ENCODE measurements at places on chromosomes 5 and 9.
A peak's percentile ranks its signal among the peaks of the same experiment; 100 is the strongest.

DNA sequence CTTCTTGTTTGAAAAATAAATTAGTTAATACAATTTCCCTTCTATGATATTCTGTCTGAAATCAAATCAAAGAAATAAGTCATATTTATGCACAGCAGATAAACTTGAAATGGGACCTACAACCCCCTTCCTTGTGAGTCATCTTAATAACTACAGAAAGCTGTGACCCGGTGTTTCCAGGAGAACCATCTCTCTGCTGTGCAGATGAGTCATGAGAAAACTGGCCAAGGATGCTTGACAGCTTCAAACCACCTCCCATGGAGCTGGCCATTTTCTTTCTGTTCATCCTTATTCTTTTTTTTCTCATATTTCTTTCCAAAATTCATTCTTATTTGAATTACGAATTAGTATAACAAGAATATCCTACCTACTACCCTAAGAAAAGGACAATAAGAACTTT is 43.4 kb upstream of the NR4A3 start:
- DNase-seq = peak; percentile 11

DNA sequence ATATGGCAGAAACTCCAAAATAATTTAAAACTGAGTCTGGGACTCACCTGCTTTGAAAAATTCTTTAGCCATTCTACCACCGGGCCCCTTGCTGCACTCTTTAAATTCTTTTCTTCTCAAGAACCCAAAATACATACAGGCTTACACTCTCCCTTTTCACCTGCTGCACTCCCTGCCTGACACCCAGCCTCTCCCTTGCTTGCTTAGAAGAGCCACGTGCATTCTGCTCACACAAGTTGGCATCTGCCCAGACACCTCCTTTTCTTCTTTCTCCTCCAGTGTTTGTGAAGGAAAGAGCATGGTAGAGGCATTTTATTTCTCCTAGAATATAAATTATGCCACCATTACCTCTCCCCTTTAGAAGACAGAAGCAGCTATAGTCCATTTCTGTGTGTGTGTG is 39.0 kb upstream of the AOPEP start:
- no peak for DNase-seq

GRCh38 chr9:27042476-27042875 is 37.0 kb upstream of the LRRC19 start:
- DNase-seq = no peak

GRCh38 chr5:68037546-68037945 is 178.0 kb upstream of the PIK3R1 start:
- DNase-seq = no peak

DNA sequence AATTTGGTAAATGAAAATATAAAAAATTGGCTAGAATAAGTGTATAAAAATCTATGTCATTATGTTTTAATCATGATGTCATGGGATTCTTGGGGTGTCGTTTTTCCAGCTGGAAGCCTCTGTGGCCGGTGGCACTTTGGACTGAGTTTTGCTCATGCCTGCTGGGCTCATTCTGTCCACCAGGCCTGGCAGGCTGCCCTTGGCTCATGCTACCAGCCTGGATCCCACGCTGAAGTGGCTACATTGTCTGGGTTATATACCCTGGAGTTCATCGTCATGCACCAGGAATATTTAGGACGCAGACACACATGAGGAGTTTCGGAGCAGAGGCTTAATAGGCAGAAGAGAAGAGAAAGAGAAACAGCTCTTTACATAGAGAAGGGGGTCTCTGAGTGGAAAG is 1913.7 kb upstream of the WWC1 start:
- DNase-seq = no peak

DNA sequence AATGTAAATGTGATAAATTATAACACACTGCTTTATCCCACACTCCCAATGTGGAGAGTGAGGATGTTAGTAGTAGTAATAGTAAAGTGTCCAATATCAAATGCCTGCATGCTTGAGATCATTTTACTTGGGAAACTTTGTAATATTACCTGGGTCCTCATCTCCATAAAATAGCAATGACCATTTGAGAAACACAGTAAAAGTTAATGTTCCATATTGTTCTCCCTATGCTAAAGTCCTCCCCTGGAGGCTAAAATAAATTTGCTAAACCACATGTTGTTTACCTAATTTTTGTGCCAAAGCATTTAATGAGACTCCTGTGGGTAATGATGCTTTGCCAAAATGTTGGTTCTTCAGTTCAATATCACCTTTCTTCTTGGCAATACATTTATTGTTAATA is 291.2 kb downstream of the CDH10 start:
- no peak for DNase-seq

DNA sequence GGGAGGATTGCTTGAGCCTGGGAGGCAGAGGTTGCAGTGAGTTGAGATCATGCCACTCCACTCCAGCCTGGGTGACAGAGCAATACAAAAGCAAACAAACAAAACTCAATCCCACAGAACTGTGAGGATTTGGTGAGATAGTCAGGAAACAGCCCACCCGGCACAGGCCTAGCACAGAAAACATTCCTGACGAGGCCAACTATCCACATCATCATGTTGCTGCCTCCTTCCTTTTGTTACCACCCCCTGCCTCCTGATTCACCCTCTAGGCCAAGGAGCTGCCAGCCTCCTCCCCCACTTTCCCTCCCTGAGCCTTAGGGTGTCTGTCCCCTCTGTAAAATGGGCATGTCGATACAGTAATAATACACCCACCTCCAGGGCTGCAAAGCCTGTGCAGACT is 39.0 kb downstream of the STK10 start:
- no peak for DNase-seq

- DNase-seq = no peak
These were observed 75.1 kb downstream of the MRPS27 start for GRCh38 chr5:72244862-72245371.

DNA sequence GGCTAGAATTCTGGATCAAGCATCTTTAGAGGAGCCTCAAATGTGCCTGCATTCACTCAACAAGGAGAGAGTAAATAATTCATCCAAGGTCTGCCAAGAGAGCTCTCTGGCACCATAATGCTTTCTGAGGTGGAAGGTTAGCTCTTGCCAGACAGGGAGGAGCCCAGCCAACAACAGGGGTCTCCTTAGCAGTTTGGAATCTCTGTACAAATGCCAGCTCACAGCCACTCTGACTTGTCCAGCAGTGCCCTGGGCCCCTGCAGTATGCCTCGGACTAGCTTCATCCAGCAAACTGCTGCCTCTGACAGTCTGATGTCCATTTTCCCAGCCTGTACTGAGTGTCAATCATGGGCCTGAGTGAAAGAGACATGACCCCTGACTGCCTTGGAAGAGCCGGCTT is 127.2 kb upstream of the SLC44A1 start:
- DNase-seq = no peak

DNA sequence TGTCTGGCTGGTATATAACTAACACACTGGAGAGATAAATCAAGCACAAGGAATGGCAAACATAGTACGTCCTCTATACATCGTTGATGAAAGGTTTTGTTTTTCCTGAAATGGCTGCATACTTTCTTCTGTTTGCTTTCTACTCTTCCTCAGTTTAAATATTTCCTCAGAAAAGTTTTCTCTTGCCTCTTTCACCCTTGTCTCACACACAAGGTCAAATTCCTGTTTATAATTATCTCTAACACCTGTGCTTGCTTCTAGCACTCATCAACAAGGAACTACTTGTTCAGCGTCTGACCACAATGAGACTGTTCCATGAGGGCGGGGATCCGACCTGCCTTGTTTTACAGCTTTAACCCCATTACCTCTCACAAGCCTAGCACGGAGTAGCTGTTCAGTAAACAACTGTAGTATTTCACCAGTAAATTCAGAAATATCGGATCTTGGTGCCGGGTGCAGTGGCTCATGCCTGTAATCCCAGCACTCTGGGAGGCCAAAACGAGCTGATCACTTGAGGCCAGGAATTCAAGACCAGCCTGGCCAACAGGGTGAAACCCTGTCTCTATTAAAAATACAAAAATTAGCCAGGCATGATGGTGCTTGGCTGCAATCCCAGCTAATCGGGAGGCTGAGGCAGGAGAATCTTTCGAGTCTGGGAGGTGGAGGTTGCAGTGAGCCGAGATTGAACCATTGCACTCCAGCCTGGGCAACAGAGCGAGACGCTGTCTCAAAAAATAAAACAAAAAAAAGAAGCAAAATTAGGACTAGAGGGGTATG is 37.0 kb downstream of the NR6A1 start:
- DNase-seq = no peak

DNA sequence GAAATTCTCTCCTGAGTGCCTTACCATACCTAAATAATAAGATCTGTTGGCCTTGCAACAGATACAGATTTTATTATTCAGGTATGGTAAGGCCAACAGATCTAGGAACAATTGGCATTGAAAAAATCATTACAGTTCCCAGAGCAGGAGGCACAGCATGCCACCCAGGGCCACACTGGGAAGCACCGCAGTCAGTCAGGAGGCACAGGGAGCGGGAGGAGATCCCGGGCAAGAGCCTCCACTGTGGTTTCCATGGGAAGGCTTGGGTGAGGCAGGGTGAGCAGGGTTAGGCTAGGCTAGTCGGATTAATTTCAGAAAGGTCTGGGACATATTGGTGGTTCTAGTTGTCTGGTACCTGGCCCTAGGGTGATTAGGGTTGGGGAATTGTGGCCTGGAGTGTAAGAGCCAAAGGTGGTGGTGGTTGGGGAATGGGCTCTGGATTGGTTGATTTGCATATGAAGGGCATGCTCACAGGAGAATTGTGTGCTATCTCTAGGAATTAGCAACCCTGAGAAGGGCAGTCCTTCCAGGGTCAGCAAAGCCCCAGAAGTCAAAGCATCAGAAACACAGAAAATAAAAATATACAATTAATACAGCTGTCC is 111.4 kb downstream of the PDE8B start:
- no peak for DNase-seq

DNA sequence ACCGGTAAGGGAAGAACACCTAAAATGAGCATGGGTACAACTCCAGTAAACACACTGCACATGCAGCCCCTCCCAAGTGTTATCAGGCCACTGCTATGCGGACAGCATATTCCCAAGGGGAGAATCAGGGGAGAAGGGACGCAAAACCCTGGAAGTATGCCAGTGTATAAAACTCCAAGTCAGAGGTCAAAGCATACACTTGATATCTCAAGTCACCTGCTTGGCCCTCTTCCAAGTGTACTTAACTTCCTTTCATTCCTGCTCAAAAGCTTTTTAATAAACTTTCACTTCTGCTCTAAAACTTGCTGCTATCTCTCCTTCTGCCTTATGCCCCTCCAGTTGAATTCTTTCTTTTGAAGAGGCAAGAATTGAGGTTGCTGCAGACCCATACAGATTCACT is 408.1 kb downstream of the HTR1A start:
- DNase-seq = no peak

DNA sequence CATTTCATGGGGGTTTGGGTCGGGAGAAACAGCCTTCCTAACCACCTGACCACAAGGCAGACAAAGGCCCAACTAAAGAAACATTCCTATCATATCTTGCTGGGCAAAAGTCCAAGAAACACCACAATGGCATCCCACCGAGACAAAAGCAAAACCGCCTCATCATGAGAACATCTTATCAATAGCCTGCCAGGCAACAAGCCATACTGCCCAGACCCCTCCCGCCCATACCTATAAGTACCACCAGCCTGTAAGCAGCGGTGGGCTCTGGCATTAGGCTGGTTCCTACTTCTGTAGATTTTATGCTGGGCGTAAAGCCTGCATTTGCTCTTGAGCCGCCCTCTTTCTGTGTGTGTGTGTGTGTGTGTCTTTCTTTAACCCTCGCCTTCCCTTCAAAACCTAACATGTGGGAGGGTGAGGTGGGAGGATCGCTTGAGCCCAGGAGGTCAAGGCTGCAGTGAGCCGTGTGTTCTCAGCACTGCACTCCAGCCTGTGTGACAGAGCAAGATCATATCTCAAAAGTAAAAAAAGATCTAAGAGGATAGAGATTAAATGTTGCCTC is 56.9 kb downstream of the PDE6A start:
- no peak for DNase-seq

- no peak for DNase-seq
These were observed 27.5 kb upstream of the GPR21 start for GRCh38 chr9:123005964-123006363.
